ENCODE measurements at places on chromosomes 3 and 15. TPM values are rescaled to one million over a fixed set of nuclear protein-coding genes. Genes with fewer than 3 reads are reported as not detected.

- DNase-seq: no peak
These were observed 71.6 kb downstream of the FLNB start for GRCh38 chr3:58079773-58080172.

Gene SIDT1
- 50.8 TPM for total RNA-seq

Gene FBN1
- total RNA-seq: 16.8 TPM

GRCh38 chr3:108946292-108947285 is 7.1 kb downstream of the GUCA1C start:
- DNase-seq: no peak

Gene UBAP1L
- 2.3 TPM for total RNA-seq

DNA sequence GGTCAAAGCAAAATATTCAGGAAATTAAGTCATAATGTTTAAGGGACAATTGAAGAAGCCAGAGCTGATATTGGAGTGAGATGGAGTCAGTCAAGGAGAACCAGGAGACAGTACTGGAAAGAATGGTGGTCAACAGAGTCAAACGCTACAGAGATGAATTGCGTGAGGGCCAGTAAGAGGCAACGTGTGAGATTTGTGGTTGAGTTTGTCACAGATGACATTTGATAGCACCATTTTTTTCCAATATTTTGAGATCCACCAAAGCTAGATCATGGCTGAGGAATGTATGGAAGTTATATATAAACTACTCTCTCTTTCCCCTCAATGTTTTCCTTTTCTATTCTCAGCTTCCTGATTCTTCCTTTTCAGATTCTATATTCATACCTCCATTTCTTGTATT is 375.1 kb upstream of the ROBO2 start:
- DNase-seq: no peak

DNA sequence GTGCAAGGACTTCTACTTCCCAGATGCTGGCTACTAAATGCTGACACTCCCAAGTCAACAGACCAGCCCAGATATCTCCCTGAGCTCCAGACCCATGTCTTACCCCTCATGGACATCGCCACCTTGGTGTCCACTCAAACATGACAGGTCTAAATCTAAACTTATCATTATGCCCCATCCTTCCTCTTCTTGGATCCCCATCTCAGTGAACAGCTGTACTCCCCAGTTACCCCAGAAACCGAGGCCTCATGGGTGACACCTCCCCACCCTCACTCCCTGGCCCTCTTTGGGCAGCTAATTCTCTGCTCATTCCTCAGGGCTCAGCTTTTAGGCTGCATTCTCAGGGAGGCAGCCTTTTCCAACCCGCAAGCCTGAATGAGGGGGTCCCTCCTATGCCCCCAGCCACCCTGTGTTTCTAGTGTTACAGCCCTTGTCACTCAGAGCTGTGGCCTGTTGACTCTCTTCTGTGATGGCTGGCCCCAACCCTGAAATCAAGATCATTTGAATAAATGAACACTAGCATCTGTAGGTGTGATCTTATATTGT is 5.4 kb downstream of the EHD4 start:
- DNase-seq: no peak

All from left colon (tissue), 2 donors.